ENCODE measurements at places on chromosomes 7 and 10.
A peak's percentile ranks its signal among the peaks of the same experiment; 100 is the strongest.

DNA sequence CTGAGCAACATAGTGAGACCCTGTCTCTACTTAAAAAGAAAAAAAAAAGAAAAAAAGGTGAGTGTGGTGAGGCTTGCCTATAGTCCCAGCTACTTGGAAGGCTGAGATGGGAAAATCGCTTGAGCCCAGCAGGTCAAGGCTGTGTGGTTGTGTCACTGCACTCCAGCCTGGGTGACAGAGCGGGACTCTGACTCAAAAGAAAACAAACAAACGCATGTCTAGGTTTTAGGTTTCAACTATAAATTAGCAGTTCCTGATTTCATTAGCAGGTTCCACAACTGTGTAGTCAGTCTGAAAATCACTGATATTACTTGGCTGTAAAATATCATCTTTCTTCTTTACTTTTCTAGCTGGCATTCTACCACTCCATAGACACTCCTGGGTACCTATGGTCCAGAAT lies 155.7 kb upstream of the HGF start:
- DNase-seq = no peak

DNA sequence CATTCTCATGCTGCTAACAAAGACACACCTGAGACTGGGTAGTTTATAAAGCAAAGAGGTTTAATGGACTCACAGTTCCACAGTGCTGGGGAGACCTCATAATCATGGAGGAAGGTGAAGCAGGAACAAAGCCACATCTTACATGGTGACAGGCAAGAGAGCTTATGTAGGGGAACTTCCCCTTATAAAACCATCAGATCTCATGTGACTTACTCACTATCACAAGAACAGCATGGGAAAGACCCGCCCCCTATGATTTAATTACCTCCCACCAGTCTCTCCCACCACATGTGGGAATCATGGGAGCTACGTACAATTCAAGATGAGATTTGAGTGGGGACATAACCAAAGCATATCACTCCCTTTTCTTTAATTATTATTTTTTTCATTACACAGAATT lies 16.6 kb downstream of the COL28A1 start:
- DNase-seq = no peak

DNA sequence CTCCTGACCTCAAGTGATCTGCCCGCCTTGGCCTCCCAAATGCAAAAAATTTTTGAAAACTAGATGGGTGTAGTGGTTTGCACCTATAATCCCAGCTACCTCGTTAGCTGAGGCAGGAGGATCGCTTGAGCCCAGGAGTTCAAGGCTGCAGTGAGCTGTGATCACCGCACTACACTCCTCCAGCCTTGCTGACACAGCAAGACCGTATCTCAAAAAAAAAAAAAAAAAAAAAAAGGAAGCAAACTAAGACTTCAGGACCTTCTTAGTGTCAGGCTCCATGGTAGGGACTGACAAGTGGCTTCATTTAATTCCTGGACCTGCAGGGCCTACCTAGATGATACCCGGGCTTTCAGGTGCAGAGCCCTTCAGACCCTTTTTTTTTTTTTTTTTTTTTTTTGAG lies 2.5 kb downstream of the POP7 start:
- DNase-seq = no peak

GRCh38 chr7:107810626-107811025 lies 7.6 kb upstream of the SLC26A3 start:
- no peak for DNase-seq

- DNase-seq = no peak
Observed at GRCh38 chr10:91289305-91289704, 68.8 kb downstream of the PCGF5 start.

DNA sequence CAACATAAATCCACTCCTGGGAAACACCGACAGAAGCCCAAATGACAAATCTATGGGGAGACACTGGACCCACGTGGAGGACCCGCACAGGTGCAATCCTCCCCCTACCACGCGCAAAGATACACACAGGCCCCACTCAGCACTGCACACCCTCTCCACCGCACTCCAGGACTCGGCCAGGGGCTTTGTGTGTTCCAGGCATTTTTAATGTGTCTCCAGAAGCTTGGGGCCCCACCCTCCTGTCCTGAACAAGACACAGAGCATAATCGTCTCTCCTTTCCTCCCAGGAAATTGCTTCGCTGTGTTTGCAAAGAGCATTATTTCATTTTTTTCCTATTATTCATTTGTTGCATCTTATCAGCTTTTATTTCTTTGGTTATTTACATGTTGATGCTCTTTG lies 82.8 kb downstream of the GLI3 start:
- DNase-seq = no peak

GRCh38 chr10:59885430-59886134 lies 20.8 kb downstream of the CCDC6 start:
- DNase-seq = no peak

- DNase-seq = no peak
Observed at GRCh38 chr10:113020838-113021237, 70.8 kb downstream of the TCF7L2 start.

DNA sequence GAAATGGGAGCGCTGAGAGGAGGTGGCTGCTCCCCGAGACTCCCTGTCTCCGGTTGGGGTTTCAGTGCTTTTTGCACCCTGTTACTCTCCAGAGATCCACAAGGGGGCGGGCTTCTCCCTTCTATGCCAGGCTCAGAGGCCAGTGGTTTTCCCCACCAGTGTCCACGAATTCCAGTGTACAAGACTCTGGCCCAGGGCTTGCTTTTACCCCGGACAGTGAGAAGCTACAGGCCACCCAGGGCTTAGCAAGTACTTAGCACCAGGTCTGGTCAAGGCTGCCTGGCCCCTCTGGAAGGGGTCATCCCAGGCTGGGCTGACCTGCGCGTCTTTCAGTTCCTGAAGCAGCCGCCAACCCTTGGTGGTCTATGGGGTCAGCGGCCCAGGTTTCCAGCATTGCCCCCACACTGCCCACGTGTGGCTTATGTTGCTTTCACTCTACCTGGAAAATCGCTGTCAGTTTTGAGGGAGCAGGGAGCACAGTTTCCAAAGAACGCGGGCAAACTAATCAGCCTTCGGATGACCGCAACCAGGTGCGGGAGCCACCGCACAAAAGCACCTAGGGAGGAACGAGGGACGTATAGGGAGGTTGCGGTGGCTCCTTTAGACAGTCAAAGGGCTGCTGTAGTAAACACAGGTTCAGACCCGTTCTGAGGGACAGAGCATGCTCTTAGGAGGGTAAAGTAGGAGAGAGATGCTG lies 6.8 kb downstream of the CYP26A1 start:
- no peak for DNase-seq

- DNase-seq = no peak
Observed at GRCh38 chr7:16989811-16990413, 108.1 kb upstream of the AGR3 start.

GRCh38 chr7:17233603-17234002 lies 64.8 kb upstream of the AHR start:
- peak; percentile 28 for DNase-seq

DNA sequence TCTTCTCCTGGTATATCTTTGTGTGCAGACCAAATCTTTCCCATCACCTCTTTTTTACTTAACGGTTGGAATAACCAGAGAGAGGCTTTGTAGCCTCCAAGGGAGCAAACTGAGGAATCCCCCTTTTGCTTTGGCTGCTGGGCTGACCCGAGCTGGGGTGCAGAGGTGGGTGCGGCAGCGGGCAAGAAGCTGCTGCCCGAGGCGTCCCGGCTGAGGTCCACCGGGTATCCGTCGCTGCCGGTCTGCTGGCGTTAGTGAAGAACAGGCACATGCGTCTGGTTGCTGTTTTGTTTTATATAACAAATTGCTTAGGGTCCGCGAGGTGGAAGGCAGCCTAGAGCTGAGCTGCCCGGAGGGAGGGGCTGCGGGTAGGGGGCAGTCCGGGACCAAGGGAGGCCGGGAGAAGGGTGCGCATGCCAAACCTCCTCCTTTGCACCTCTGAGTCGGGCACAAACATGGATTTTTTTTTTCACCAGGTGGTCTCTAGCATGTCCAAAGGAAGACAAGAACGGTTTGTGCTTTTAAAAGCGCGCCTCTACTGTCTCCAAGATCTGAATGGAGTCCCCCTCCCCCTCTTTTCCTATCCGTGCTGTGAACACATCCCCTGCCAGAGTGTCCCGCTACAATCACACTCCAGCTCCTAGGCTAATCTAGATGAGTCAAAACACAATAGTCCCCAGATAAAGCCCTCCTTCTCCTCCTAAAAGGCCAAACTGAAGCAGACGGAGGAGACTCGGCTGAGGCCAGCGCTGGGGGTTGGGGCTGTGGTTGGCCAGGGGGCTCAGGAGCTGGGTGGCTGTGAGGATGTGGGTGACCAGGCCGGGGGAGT lies 6.8 kb upstream of the GATA3 start:
- no peak for DNase-seq

DNA sequence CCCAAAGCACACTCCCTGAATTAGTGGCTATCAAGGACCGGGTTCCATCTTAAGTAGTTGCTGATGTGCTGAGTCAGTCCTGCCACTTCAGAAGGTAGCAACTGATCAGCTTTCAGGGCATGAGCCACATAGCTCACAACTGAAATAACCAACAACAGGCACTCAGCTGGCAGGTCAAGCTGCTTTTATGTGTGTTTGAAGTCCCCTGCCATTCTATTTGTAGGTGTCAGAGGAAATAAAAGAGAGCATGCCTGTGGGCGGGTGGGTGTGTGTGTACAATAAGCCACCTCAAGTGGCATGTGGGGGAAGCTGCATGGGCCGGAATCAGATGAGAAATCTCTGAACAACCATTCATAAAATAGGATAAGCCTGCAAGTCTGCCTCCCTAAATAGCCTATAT lies 114.3 kb upstream of the YAE1 start:
- no peak for DNase-seq

GRCh38 chr7:42348071-42348470 lies 111.1 kb upstream of the GLI3 start:
- no peak for DNase-seq

GRCh38 chr10:76195654-76196390 lies 764.4 kb downstream of the LRMDA start:
- no peak for DNase-seq

DNA sequence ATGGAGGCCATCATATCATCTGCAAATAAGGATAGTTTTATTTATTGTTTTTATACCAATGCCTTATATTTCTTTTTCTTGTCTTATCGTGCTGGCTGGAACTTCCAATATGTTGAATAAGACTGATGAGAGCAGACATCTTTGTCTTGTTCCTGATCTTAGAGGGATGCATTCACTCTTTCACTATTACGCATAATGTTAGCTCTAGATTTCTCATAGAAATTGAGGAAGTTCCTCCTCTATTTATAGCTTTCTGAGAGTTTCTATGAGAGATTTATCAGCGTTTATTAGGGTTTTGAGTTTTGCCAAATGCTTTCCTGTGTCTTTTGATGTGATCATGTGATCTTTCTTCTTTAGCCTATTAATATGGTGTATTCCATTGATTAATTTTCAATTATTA lies 49.3 kb downstream of the COL28A1 start:
- DNase-seq = no peak

GRCh38 chr7:117325836-117326235 lies 3.0 kb upstream of the WNT2 start:
- DNase-seq = no peak

DNA sequence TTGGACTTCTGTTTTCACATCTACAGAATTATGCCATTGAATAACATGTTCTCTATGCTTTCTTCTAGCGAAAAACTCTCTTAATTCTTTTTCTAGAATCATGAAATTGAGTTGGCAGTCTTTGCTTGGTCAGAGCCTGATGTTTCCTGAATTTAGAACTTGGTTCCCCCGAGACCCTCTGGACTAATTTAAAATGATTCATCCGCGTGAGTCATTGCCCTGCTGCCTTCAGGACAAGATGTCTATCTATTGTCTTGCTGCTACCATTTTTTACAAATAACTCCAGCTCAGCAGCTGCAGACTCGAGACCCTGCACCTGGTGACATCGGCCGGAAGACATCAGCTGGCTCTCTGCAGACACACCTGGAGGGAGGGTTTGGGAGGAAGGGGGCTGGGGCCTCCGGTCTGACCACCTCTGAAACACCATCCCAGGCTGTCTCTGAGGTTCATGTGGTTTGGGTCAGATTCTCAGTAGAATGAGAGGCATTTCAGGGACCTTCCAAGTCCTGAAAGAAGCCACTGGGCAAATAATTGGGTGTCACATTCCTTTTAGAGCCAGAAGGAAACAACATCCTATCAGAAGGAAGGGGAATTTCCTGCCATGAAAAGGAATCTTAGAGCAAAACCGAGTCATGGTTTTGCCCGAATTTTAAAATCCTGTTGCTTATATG lies 20.9 kb upstream of the KLF6 start:
- DNase-seq = no peak

- peak; percentile 47 for DNase-seq
Observed at GRCh38 chr7:42091461-42092291, 145.3 kb downstream of the GLI3 start.

- no peak for DNase-seq
Observed at GRCh38 chr10:126684171-126684745, 13.8 kb upstream of the C10orf90 start.

DNA sequence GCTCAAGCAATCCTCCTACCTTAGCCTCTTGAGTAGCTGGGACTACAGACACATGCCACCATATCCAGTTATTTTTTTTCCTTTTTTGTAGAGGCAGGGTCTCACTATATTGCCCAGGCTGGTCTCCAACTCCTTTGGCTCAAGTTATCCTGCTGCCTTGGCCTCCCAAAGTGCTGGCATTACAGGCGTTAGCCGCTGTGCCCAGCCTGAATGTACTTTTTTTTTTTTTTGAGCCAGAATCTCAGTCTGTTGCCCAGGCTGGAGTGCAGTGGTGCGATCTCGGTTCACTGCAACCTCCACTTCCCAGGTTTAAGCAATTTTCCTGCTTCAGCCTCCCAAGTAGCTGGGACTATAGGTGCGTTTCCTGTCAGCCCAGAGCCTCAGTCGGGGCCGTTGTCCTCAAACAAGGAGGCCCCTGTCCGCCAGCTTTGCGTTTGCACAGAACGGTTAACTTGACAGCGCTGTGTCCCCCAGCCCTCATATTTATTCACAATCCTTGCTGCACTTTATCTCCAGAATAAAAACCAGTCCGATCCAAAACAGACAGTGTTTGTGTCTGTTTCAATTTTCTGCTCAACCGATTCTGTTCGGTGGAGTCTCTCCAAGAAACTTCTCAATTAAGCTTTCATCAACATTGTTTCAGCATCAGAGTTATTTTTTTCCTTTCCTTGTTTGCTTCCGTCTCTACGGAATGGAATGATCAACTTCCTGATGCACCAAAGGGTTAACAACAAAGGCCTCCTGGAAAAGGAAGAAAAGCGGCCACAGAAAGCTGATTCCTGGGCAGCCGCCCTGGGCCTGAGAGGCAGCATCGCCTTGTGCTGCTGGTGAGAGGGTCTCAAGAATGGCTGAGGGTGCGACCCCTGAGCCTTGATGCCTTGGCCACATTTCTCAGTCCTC lies 64.5 kb downstream of the PDIA4 start:
- DNase-seq = no peak

Data from smooth muscle cell of the brain vasculature (primary cell).